ENCODE measurements at places on chromosomes 4 and X.
A peak's percentile ranks its signal among the peaks of the same experiment; 100 is the strongest.

DNA sequence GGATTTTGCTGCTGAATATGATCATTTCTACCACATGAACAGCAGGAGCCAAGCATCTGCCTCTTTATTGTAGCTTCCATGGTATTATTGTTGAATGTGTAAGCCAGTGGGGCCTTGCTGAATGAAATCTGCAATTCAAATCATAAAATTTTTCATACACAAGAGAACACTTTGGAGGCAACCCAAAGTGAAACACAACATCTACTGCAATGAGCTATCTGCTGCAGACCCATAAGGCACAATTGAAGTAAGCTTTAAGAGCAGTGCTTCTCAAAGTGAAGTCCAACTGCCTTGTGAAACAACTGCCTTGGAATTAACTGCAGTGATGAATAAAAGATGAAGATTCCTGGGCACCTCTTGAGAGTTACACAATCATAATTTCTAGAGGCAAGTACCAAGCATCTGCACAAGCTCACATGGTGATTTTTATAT, 626.3 kb upstream of the INTU start:
- no peak for DNase-seq

DNA sequence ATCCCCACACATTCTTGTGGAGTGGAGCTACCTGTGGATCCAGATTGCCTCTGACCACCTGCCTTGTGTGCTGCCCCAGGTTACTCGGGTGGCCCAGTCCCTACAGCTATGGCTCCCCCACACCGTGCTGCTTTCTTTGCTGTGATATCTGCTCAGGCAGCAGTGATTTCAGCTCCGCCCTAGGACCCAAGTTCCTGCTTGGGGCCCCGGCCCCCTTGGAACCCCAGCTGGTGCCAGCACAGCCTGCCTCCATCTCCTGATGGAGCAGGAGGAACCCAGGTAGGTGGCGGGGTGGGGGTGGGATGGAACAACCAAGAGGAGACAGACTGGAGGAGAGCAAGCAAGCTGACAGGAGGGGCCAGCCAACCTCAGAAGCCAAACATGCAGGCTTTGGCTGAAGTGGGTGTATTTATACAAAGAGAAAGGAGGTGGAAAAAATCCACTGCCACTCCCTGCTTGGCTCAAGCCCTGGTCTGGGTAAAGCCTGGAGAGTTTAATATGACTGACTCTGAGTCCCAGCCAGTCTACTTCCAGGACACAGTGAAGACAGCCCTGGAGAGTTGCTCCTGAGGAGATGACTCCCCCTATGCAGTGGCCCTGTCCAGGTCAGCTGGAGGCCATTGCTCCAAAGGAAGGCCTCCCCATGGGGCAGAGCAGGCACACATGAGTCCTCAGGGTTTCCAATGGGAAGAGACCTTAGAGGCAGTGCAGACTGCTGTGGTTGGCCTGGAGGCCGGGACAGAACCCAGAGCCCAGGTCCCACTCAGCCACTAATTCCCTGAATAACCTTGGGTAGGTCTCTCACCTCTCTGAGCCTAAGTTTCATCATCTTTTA, 197.1 kb upstream of the MAMLD1 start:
- DNase-seq: no peak

DNA sequence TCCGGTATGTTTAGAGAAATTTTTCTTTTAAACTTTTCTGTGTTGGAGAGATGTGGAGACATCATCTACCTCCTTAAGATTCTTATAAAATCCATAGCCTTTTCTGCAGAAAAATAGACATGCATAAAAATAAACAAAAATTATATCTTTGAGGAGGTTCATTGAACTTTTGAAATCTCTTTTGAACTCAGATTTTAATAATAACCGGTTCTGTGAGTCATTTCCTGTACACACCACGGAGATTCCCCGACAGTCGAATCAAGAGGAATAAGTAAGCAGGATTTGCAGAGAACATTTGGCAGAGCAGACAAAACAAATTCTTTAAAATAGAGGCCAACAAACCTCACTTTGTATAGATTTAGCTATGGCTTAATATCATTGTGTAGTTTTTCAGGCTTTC, 918.7 kb upstream of the POU3F4 start:
- DNase-seq: no peak

GRCh38 chrX:71650333-71650969, 16.9 kb upstream of the LOC101059915 start:
- no peak for DNase-seq

GRCh38 chr4:41257257-41257901, 651 bp downstream of the UCHL1 start:
- peak; percentile 95 for DNase-seq

DNA sequence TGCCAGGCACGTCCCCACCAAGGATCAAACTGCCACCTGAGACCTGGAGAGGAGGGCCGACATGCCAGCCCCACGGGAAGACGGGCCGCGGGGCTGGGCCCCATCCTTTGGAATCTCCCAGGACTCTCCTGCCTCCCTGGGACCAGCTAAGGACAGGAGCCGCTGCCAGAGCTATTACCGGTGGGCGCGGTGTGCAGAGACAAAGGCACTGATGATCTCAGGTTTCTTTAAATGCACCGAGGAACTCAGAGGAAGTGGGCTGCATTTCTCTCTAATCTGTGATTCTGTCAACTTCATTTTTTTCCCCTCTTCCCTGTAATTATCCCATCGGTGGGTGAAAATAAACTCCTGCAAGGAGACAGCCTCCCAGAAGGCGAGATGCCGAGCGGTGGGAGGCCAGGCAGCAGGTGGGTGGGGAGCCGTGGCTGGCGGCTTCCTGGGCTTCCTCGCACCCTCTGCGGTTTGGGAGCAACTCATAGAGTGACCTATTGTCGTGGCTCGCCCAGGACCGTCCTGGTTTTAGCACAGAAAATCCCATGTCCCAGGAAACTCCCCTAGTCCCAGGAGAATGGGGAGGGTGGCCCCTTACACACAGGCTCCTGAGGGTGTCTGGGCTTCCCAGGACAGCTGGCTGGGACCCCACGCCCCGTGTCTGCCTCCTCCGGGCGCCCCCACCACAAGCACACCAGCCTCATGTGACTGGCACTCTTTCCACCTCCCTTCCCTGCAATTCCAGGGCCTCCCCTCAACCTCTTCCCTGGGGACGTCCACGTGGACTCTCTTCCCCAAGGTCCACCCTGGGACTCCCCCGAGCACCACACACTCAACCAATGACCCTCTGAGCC, 62.3 kb upstream of the ADRA2C start:
- DNase-seq: no peak

DNA sequence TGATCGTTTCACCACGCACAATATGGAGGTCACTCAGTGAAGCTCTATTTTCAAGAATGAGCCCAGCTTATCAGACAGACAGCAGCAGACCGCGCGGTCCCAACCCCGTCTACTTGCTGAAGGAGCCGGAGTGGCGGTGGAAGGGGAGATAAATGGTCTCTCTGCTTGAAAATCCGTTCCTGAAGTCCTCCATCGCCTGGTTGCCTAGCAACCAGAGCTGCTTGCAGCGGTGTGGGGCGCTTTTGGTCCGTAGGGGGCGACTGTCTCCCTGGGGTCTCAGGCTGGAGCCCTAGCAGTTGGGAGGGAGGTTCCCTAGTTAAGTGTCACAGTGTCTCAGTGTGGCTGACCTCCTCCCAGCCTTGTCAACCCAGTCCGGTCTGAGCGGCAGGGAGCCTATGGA, 8.3 kb upstream of the DLG3 start:
- DNase-seq: peak; percentile 51

- DNase-seq: no peak
These were observed 91.2 kb downstream of the COX7B2 start for GRCh38 chr4:46817806-46818205.

- DNase-seq: no peak
These were observed 227.8 kb upstream of the TACR3 start for GRCh38 chr4:103947617-103948016.

GRCh38 chr4:152682143-152682941, 2.5 kb upstream of the TMEM154 start:
- DNase-seq: no peak

- no peak for DNase-seq
These were observed 289.3 kb downstream of the BCOR start for GRCh38 chrX:39808471-39808917.

GRCh38 chrX:85029043-85029442, 25.4 kb downstream of the APOOL start:
- DNase-seq: no peak

DNA sequence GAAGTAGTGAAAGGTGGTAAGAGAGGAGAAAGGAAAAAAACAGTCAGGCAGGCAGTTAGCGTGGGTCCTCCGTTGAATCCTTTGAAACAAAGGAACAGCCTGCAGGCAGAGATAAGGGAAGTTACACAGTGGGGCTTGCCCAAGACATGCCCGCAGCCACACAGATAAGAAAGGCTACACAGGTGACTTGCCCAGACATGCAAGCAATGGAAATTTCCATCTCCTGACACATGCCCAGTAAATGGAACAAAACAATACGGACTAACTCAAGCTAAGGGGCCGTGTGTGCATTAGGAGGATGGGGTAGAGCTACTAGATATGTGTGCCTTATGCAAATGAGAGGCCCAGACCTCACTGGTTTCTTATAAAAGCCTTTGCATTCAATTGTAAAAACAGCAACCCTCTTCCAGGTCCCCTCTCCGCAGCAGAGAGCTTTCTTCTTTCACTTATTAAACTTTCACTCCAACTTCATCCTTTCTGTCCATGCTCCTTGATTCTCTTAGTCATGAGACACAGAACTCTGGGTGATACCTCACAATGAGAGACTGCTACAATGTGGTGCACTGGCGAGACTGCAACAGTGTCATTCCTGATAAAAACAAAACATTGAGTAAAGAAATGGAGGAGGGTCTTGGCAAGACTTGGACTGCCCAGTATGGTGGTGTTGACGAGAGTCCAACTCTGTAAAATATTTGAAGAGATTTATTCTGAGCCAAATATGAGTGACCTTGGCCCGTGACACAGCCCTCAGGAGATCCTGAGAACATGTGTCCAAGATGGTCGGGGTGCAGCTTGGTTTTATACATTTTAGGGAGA, 997.4 kb upstream of the PRKX start:
- peak; percentile 96 for DNase-seq

DNA sequence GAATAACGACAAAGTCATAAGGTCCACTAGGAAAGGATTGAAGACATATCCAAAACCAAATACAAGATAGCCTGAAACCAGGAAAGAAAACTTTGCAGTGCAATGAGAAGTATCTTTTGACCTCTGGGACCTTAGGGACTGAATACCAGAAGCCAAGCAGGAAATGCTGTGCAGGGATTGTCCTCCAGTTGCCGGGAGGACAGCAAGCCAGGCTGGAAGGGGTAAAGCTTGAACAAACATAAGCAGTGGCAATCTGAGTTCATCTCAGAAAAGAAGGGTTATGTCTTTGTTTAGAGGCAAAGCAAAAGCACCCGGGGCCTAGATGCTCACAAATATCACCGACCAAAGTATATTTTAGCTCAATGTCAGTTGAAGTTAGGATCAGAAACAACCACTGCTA, 55.3 kb upstream of the VCX start:
- no peak for DNase-seq

DNA sequence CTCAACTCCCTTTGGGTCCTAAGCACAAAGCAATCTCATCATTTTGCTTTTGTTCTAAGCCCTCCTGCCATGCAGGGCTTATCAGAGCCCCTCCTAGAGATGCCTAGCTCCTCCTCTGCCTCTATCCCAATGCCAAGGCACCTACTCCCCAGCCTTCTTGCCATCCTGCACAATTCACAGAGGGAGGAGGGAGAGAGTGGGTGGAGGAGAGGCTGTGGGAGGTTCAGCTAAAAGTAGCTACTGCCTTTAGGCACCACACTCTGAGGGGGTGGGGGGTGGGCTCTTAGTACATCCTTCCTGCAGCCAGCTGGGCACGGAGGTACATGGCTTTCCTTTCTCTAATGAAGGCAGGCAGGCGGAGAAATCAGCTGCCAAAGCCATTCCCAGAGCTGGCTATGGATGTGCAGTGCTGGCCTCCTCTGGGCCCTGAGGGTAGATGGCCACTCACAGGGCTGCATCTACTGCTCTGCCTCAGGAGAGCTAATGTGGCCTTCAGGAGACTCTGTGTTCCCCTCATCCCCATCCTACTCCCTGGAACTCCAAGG, 40.1 kb downstream of the ARHGEF9 start:
- DNase-seq: no peak

DNA sequence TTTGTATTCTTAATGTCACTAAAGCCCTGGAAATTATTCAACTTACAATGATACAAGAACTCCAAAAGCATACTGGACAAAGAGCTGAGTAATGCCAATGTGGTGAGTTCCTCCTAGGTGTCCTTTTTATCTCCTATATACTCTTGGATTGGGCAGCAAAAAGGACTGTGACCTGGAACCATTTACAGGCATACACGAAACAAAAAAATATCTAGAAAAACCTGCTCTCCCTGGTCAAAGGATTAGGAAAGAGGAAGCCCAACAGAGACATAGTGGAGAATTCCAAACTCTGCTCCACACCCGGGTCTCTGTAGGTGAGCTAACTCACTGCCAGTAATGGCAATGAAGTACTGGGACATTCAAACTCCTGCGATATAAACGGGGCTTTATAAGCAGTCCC, 25.3 kb downstream of the SULT1B1 start:
- no peak for DNase-seq

DNA sequence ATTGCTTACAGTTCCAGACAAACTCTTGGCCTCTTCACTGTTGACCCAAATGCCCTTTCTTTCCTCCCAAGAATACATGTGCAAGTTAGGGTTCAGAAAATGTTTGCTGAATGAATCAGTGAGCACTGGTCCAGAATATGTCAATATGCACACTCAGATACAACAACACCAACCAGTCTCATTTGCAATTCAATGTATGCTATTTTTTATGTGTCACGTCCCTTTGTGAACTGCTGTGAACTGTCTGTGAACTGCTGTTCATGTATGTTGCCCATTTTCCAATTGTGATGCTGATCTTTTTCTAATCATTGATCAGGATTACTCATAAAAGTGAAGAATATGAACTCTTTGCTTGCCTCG, 17.8 kb downstream of the GAB3 start:
- no peak for DNase-seq

GRCh38 chr4:183571350-183571941, 66.6 kb downstream of the ING2 start:
- peak; percentile 55 for DNase-seq

- DNase-seq: no peak
These were observed 175.6 kb downstream of the COL25A1 start for GRCh38 chr4:109126856-109127255.

- no peak for DNase-seq
These were observed 178.5 kb downstream of the SH2D1A start for GRCh38 chrX:124524852-124525251.

DNA sequence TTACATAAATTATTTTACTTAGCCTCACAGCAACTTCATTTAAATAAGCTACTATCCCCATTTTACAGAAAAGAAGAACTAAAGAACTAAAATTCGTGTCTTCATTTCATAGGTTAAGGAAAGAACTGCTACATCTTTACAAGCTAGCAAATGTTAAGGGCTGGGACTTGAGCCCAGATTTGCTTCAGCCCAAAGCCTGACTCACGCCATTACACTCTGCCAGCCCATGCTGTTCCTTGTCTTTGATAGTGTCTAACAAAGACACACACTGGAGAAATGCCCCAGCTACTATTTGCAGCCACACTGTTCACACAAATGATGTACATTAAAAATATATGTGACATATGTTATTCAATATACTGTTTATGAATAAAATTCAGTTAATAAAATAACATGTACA, 29.0 kb upstream of the ERVMER34-1 start:
- DNase-seq: no peak

- DNase-seq: no peak
These were observed 230.3 kb upstream of the PGRMC2 start for GRCh38 chr4:128517739-128518510.

Measured in NCI-H146 (cell line).